A549 treated with ZK216348 at 1 μM for 4 hours (cell line): ENCODE measurements at places on chromosomes 7 and 10. TPM values are rescaled to one million over a fixed set of nuclear protein-coding genes. Genes with fewer than 3 reads are reported as not detected.

The CAPZA2 gene
- total RNA-seq: 102 to 250 TPM (median 122 TPM) in 5 replicates

The TUBAL3 gene
- 0.22 to 0.45 TPM (median 0.33 TPM) in 5 replicates for total RNA-seq

The TBX20 gene
- total RNA-seq: 1.6 to 2.9 TPM (median 1.8 TPM) in 5 replicates

The EN2 gene
- total RNA-seq: 0.62 to 1.0 TPM (median 0.96 TPM) in 5 replicates

The DNAJC30 gene
- total RNA-seq: 8.1 to 11.1 TPM (median 9.7 TPM) in 5 replicates

The OR13A1 gene
- total RNA-seq: not detected in 5 replicates

The ZNF365 gene
- total RNA-seq: 0.79 to 1.3 TPM (median 0.93 TPM) in 5 replicates

The TSPAN14 gene
- 94.6 to 171 TPM (median 161 TPM) in 5 replicates for total RNA-seq

The BAIAP2L1 gene
- 47.0 to 56.0 TPM (median 51.7 TPM) in 5 replicates for total RNA-seq

The IGFBP1 gene
- 28.6 to 49.0 TPM (median 45.4 TPM) in 5 replicates for total RNA-seq

The UNCX gene
- total RNA-seq: 0.21 TPM in 1 of 5 replicates, not detected in the others

The NKX1-2 gene
- 0.07 TPM in 1 of 5 replicates, not detected in the others for total RNA-seq

The HECW1 gene
- total RNA-seq: 12.5 to 16.8 TPM (median 13.5 TPM) in 5 replicates

The SCIN gene
- total RNA-seq: 0.30 to 0.71 TPM (median 0.45 TPM) in 5 replicates
